ENCODE measurements at places on chromosomes 5 and 9. TPM values are rescaled to one million over a fixed set of nuclear protein-coding genes. Genes with fewer than 3 reads are reported as not detected.

The TLN1 gene
- total RNA-seq = 540 TPM

The NCS1 gene
- 34.1 TPM for total RNA-seq

The KIF24 gene
- total RNA-seq = 1.8 TPM

The GZMA gene
- 1.4 TPM for total RNA-seq

GRCh38 chr5:181100121-181100875 is 30.7 kb downstream of the OR2V1 start:
- no peak for DNase-seq

The FAM163B gene
- total RNA-seq = not detected

DNA sequence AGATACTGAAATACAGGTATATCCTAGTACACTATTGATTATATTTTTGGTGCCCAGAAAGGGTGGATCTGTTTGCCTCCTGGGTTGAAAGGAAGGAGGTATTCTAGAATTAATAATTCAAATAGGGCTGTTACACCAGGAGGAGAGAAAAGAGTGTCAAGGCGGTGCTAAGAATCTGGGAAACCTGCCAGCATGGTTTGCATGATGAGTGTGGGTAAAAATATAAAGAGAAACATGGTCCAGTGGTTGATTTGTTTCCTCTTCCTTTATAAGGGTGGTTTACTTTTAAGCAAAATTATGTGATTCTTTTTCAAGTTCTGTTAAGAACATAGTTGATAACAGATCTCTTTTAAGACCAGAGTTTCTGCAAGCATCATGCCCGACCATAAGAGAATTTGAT is 69.4 kb upstream of the NFIB start:
- DNase-seq = no peak

DNA sequence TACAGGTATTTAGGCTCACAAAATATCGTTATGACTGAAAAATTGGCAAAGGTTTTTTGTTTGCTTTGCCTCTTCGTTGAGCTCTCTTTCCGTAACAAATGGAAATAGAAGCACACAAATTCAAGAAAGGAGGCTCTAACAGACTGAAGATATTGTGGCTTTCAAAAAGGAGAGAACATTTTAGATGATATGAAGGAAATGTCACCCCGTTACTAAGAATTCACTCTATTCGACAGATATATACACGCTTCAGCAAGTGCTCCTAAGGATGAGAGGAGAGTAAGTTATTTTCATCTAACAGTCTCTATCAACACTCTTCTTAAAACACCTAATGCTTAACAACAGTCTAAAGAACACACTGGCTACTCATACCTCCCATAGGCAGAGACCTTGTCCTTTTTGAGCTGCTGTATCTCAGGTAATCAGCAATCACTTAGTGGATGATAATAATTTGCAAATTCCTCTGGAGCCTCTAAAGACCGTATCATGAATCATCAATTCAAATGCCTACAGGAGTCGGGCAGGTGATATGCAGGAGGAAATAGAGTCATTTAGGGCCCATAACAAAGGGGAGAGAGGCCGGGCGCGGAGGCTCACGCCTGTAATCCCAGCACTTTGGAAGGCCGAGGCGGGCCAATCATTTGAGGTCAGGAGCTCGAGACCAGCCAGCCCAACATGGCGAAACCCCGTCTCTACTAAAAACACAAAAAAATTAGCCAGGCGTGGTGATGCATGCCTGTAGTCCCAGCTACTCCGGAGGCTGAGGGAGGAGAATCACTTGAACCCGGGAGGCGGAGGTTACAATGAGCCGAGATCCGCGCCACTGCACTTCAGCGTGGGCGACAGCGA is 1.4 kb upstream of the HSDL2 start:
- peak; percentile 17 for DNase-seq

The SLC1A1 gene
- total RNA-seq = 19.2 TPM

The CDH6 gene
- 5.6 TPM for total RNA-seq

DNA sequence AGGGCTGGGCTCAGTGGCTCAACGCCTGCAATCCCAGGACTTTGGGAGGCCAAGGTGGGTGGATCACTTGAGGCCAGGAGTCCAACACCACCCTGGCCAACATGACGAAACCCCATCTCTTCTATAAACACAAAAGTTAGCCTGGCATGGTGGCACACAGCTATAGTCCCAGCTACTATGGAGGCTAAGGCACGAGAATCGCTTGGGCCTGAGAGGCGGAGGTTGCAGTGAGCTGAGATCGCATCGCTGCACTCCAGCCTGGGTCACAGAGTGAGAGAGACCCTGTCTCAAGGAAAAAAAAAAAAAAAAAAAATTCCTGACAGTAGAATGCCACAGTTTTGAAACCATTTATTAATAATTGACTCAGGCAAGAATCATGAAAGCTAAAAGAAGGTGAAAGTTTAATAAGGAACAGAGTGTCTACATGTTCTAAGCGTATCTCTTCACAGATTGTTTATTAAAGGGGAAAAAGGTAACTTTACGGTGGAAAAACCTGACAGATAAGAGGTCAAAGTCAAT is 5.7 kb upstream of the PTGR1 start:
- no peak for DNase-seq

GRCh38 chr9:98804083-98804482 is 3.4 kb upstream of the GALNT12 start:
- no peak for DNase-seq

DNA sequence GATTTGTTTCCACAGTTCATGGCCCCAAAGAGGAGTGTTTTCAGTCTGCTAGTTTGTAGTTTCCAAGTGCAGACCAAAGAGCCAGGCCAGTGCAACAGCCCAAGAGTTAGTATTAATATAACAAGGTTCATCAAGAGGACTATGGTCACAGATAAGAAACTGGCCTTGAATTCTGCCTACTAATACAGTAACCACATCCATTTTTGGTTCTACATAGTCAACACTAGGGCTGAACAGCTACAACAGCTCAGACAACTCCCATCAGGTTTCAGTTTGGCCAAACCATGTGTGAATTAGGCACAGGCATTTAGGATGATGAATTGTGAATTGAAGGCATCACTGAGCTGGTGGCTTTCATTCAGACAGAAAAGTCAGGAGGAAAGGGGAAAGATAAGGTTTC is 13.8 kb upstream of the UBQLN1 start:
- DNase-seq = no peak

The ADCY2 gene
- total RNA-seq = 3.8 TPM

The GLRA1 gene
- total RNA-seq = not detected

DNA sequence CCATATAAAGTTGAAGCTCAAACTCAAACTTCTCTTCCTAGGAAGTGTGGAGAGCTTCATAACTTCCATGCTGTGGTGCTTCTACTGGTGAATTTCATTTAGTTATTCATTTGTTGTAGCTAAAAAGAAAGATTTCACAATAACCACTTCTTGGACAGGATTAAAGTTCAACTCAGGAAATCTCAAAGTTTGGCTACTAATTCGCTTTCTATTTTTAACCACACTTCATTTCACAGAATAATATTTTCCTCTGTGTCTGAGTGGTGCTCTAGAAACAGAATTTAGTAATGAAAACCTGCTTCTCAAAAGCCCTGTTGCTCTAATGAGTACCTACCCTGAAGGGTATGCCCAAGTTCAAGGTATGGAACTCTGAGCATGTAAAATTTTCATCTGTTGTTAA is 73.9 kb downstream of the ACTBL2 start:
- DNase-seq = no peak

The PGM5 gene
- 289 TPM for total RNA-seq

The PPP3R2 gene
- not detected for total RNA-seq

The POLR3G gene
- total RNA-seq = not detected

DNA sequence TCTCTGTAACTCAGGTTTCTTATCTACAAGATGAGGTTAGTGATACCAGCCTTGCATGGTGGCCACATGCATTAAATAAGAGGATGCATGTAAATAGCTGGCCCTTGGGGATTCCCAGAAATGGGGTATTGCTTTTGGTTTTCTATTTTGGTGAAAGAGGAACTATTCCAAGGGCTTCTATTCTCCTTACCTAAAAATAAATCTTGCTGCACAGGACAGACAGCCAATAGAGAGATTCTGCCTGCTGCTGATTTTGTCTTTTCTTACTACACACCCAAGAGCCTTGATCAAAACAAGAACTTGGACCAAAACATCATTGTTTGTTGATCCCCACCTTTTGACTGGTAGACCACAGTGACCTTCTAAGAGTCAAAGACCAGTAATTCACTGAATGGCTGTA is 161.8 kb downstream of the PJA2 start:
- DNase-seq = no peak

- DNase-seq = no peak
These were observed 21.6 kb upstream of the MELK start for GRCh38 chr9:36551129-36551528.

The CTNNA1 gene
- 752 TPM for total RNA-seq

DNA sequence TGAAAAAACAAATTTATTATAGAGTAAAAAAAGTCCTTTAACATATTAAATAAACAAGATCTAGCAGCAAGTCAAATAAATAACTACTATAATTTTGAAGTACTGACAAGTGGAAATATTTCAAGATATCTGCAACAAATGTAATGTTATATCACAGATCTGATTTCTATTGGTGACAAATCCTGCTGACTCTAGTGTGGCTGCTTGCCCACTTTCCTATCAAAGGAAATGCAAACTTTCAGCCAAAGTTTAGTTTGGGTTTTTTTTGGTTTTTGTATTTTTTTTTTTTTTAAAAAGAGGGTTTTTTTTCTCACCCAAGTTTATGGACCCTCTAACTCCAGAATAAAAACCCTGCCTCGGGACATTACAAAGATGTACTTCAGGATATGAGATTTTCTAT is 12.9 kb downstream of the ADRA1B start:
- no peak for DNase-seq

- no peak for DNase-seq
These were observed 95.6 kb downstream of the PALM2AKAP2 start for GRCh38 chr9:109875495-109876129.

- no peak for DNase-seq
These were observed 174.2 kb downstream of the OXCT1 start for GRCh38 chr5:41695920-41696582.

GRCh38 chr9:94817291-94818177 is 91.0 kb downstream of the AOPEP start:
- no peak for DNase-seq

GRCh38 chr5:173281910-173282309 is 46.3 kb downstream of the STC2 start:
- no peak for DNase-seq

The AK8 gene
- not detected for total RNA-seq

DNA sequence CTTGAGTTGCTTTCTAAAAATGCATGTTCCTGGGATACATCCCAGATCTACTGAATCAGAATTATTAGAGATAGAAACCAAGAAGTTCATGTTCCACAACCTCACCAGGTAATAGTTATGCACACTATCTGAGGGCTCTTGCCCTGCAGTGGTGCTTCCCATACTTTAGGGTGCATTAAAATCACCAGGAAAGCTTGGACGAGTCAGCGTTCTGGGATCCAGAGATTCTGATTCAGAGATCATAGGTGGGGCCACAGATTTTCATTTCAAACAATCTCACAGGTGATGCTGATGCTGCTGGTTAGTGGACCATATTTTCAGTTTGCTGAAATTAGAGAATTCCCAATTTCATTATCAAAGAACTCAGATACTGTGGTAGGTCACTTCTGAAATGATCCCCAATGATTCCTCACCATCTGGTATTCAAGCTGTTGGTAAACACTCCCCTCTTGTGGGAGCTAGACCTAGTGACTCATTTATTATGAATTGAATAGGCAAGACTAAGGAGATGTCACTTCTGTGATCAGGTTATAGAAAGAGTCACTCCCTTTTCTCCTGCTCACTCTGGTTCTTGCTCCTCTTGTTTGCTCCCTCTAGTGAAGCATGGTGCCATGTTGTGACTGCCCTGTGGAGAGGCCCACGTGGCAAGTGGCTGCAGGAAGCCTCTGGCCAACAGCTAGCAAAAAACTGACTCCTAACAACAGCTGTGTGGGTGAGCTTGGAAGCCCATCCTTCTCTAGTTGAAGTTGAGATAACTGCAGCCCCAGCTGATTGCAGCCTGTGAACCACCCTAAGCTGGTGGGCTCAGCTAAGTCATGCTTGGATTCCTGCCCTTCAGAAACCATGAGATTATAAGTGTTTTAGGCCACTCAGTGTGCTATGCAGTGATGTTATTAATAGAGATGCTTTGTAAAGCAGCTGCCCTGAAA is 59.8 kb downstream of the SH3TC2 start:
- no peak for DNase-seq

The SETD9 gene
- 1.5 TPM for total RNA-seq

The PRSS3 gene
- total RNA-seq = not detected

GRCh38 chr5:6359555-6360322 is 18.6 kb downstream of the MED10 start:
- no peak for DNase-seq

- no peak for DNase-seq
These were observed 147.6 kb downstream of the NR2F1-AS1 start for GRCh38 chr5:93433422-93433821.

- DNase-seq = no peak
These were observed 17.8 kb upstream of the ERMP1 start for GRCh38 chr9:5850724-5851122.

The BHMT2 gene
- 16.4 TPM for total RNA-seq

DNA sequence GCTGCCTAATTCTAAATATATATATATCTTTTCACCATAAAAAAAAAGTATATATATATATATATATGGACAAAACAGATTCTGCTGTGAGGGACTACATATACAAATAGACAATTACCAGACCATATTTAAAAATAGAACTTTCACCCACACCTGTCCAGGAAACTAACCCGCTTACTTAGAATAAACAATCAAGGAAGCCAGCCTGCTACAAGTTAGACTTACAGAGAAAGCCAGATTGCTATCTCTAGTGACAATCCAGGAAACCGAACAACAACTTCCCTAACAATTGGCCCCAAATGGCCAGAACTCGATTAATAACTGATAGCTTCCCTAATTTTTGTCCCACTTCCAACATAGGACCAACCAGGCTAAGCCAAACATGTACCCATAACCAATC is 5.9 kb downstream of the GLDC start:
- DNase-seq = no peak

The ANKRD18B gene
- total RNA-seq = not detected

DNA sequence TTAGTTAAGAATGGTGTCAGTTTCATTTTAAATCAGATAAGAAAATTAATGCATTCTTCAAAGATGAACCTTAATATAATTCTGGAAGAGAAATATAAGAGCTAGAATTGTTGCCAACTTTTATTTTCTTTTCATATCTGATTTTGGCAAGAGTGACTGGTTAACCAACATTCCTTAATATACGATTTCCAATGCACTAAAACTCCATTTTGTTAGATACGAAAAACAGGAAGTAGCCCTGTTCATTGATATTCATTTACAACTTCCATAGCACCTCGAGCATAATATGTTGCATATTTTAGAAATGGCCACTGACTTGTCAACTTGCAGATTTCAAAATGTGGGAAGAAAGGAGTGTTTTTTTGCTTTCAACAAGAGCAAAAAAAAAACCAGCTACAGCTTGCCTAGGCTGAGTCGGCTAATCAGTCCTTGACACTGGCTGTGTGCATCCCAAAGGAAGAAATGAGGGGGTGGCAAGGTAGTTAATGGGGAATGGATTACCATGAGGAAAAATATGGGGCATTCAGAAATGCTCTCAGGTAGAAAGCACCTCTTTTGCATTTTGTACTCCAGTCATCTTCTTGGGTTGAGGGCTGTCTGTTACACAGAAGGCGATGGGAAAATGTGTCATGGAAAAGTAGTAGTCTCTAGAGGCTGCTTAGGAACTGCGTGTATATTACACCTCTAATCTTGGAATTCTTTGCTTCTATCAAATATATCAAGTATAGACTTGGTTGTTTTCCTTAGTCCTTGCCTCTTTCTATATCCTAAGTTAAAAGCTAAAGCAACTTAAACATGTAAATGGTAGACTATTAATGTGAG is 3.9 kb downstream of the MAP3K1 start:
- no peak for DNase-seq

The CDC20B gene
- total RNA-seq = not detected
